Fibroblast of the conjunctiva (primary cell): ENCODE measurements at places on chromosomes 7 and 10.

DNA sequence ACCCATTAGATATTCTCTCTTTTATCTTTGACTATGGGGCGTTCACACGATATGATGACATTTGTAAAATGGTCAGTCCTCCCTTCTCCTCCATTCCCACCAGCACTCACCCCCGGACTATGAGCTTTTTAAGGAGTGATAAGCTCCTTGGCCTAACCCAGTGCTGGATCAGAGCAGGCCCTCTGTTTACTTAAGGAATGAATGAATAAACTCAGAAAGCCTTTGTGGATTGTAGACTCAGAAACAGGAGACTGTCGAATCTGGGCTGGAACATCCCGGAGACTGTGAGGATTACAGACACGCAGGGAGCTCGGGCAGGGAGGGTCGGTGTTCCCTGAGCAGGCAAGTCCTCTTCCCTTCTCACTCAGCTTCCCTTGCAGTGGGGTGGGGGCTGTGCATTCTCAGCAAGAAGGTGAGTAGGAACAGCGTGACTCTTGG, 6.8 kb upstream of the ZCCHC24 start:
- DNase-seq, result no peak

DNA sequence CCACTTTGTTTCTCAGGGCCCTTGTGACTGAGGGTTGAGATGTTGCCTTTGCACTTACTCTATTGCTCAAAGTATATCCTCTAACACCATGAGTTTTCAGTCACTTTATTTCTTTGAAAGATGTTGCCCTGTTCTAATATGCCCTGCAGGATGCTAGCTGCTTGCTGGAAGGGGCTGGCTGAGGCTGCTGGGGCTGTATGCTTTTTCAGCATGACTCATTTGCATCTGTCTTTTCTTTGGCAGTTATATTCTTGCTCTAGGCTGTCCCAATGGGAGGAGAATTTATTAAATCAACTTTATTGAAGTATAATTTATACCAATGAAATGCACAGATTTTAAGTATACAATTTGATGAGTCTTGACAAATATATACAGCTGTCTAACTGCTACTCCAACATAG, 157.7 kb downstream of the PLPP4 start:
- no peak for DNase-seq

DNA sequence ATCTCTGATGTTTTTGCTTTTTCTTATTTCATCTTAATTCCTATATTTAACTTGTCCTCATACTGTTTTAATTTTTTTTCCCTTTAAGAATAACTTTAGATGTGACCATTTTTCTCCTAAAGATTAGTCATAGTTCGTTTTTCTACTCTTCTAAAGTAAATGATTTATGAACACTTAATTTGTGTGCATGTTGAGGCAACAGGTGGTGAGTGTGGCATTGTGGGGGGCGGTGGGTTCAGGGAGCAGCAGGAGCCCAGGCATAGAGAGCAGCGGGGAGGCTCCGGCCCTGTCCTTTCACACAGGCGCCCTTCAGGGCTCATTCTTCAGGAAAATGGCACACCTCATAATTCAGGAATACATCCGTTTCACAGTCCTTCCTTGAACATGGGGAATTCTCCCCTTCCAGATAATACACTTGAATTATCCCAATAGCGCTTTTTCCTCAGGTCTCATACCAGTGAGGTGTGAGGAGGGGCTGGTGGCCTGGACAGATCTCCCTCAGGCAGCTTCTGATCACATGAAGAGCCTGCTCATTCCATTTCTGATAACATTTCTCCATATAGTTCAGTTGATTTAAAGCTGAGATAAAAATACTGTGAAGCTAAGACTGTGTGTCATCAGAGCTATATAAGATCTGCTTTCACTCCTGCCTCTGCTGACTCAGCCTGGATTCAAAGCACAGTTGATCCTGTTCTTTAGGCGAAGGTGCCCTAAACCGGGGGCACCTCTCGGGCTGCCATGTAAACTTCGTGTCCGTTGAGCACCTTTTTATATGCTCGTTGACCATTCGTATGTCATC, 40.2 kb downstream of the CUL1 start:
- DNase-seq, result no peak

- no peak for DNase-seq
Observed at GRCh38 chr10:129586898-129587443, 119.9 kb downstream of the MGMT start.

DNA sequence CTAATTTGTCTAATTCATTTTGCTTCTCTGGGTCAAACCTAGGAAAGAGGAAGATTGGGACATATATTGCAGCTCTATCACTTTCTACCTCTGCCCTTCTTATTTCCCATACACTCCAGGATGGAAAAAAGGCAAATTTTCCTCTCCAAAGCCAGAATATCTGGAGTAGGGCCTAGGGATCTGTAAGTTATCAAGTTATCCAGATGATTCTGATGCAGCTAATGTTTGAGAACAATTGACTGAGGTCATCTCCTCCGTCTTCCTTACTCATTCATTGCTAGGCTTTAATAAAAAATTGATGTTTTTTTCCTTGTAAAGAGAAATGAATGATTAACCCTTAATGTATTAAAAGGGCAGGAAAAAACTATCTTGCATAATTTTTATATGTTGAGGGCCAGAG, 211.9 kb upstream of the GLI3 start:
- DNase-seq, result no peak

- DNase-seq, result no peak
Observed at GRCh38 chr10:78424723-78425122, 391.1 kb downstream of the RPS24 start.

DNA sequence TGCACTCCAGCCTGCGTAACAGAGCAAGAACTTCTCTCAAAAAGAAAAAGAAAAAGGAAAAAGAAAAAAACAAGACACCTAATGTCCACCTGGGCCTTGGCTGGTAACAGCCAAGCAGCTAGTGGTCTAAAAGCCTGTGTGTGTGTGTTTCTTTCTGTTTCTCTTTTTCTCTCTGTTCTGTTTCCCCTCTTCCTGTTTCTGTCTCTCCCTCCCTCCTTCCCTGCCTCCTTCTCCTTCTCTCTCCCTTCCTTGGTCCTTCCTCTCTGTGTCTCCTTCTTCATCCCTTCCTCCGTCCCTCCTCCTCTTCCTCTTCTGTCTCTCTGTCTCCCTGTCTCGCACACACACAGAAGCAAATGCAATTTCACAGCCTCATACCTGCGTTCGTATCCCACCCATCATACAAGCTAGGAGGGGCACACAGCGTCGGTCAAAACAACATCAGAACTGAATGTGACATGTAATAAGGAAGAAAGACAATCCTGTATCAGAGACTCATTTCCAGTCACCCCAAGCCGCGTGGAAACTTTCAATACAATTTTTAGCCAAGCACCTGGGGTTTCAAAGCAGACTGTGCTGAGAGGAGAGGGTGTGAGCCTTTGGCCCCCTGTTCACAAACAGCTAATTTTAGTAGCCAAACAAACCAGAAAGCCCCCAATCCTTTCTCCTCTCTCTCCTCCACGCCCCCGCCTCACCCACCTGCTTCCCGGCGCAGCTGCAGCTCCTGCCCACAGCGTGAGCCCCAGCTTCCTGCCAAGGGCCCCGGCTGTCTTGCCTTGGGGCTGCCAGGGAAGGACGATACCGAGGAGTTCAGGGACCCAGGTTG, 50.2 kb upstream of the GNA12 start:
- DNase-seq, result no peak

GRCh38 chr10:21030091-21030490, 133.0 kb upstream of the NEBL start:
- DNase-seq, result no peak

DNA sequence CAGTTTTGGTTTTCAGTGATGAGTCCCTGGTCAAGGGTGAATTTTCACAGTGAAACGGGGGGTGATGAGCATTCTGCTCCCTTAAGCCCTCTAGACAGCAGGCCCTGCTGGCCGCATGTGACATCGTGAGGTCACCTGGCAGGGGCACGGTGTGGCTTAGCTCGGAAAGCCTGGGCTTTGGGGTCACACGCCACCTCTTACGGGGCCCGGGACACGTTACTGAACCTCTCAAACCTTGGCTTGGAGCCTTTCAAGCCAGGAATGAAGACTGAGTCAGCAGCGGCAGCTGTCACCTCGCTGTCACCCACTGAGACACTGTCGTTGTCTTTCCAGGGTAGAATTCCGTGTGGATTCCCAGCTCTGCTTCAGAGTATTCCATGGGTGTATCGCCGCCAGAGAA, 4.1 kb downstream of the GET4 start:
- DNase-seq, result no peak

- DNase-seq, result no peak
Observed at GRCh38 chr7:156473476-156474240, 166.9 kb upstream of the RNF32 start.

DNA sequence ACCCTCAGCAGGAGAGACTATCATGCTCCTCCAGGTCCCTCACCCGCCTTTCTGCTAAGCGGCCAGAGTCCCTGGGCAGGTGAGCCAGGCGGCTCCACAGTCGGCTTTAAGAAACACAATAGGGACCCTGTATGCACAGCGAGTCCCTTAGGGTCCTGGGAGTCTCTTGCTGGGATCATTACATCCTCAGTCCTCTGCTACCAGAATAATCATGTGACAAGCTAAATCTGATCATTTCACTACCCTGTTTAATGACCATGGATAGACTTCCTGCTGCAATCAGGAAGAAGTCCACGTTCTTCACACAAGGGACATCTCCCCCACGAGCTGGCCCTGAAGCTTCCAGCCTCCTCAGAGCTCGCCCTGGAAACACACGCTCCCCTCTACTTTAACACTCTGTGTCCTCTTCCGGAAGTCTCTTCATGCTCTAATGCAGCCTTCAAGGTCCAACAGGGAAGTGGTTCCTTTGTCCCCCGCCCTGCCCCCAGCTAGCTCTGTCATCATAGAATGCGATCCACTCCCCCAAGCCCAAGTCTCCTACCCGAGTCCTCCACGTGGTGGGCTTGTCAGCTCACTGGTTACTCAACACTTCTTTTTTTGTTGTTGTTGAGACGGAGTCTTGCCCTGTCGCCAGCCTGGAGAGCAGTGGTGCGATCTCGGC, 101.5 kb downstream of the RNF216 start:
- no peak for DNase-seq

DNA sequence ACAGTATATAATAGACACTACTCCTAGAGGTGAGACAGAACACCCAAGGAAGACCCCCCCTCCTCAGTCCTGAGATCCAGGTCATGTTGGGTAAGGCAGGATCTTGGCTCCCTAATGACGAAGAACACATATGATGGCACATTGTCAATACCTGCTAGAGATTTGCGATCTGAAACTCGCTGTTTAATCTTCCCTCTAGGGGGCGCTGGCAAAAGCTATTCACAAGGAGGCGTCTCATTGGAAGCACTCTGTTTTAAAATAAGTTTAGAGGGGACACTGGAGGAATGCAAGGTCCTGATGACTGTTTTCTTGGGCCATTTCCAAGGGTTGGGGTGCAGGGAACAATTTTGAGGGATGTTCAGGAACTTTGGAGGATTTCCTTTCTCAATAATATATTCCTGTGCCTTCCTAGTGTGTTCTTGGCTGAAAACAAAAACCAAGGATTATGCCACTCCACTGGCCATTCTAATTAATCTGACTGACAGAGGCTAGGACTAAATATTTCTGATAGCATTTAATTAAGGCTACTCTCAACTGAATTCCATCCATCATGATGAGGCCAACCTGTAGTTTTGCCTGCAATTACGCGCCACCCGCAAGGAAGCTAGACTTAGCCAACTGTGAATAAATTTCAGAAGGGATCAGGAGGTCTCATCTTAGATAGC, 1013.8 kb upstream of the MBL2 start:
- no peak for DNase-seq

GRCh38 chr7:51569581-51569980, 253.0 kb upstream of the COBL start:
- no peak for DNase-seq

DNA sequence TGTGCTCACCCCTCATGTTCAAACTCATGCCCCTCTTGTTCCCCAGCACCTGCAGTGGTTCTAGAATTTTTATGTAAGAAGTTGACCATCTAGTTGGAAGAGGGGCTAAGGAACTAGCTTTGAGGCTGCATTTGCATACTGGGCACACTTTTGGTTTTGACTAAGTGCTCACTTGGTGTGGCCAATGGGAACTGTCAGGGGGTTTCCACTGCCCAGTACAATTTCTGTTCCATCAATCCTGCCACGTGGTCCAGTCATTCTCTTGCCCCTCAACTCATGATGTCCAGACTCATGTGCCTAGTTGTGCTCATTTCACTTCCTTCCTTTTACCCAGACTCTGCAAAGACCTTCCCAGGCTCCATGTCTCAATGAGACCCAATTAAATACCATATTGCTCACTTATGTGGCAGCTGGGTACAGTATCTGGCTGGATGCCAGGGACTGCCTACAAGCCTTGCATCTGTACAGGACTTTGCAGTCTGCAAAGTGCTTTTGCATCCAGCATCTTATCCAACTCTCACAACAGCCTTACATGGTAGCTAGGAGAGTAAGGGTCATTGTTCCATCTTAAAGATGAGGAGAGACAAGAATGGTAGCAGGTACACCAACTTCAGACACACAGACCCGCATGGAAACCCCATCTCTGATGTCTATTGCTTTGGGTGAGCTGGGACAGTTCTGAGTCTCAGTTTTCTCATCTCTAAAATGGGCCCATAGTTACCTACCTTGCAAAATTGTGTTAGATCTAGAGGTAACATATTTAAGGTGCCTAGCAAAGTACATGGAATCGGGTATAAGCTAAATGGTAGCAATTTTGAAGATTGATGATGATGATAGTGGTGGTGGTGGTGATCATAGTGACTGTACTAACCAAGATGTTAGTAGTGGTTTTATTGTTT, 30.1 kb upstream of the KCNMA1 start:
- DNase-seq, result no peak

GRCh38 chr7:31082017-31082416, 29.9 kb downstream of the ADCYAP1R1 start:
- no peak for DNase-seq

GRCh38 chr10:78974617-78975317, 94.0 kb upstream of the ZMIZ1 start:
- peak; percentile 59 for DNase-seq

DNA sequence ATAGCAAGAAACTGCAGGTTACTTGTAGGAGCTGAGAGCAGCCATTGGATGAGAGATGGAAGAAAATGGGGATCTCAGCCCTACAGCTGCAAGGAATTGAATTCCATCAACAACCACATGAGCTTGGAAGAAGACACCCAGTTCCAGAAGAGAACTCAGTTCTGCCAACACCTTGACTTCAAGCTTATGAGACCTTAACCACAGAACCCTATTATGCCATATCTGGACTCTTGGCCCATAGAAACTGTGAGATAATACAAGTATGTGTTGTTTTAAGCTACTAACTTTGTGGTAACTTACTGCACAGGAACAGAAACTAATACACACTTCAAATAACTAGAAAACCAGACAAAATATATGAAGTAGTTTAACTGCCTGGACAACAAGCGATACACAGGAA, 212.4 kb upstream of the CACNA2D1 start:
- no peak for DNase-seq

- DNase-seq, result no peak
Observed at GRCh38 chr7:67773081-67773480, 776.4 kb downstream of the TYW1 start.

GRCh38 chr7:116400522-116400921, 99.0 kb upstream of the CAV2 start:
- no peak for DNase-seq

- DNase-seq, result no peak
Observed at GRCh38 chr7:93626869-93627268, 52.3 kb upstream of the CALCR start.

GRCh38 chr10:123726381-123726780, 60.2 kb downstream of the GPR26 start:
- no peak for DNase-seq

GRCh38 chr10:79434821-79435251, 10.6 kb downstream of the ZCCHC24 start:
- DNase-seq, result no peak

- DNase-seq, result no peak
Observed at GRCh38 chr7:81704595-81704994, 65.3 kb downstream of the HGF start.
